ENCODE measurements at places on chromosomes 13 and 19.

- DNase-seq: peak; percentile 79
Measured at GRCh38 chr13:109331898-109332297, 454.5 kb downstream of the IRS2 start.

- DNase-seq: peak; percentile 19
Measured at GRCh38 chr19:7652061-7652641, 15.2 kb downstream of the STXBP2 start.

GRCh38 chr13:110953833-110954532 is 39.1 kb upstream of the ANKRD10 start:
- no peak for DNase-seq

GRCh38 chr13:67296511-67296910 is 66.4 kb upstream of the PCDH9 start:
- no peak for DNase-seq

DNA sequence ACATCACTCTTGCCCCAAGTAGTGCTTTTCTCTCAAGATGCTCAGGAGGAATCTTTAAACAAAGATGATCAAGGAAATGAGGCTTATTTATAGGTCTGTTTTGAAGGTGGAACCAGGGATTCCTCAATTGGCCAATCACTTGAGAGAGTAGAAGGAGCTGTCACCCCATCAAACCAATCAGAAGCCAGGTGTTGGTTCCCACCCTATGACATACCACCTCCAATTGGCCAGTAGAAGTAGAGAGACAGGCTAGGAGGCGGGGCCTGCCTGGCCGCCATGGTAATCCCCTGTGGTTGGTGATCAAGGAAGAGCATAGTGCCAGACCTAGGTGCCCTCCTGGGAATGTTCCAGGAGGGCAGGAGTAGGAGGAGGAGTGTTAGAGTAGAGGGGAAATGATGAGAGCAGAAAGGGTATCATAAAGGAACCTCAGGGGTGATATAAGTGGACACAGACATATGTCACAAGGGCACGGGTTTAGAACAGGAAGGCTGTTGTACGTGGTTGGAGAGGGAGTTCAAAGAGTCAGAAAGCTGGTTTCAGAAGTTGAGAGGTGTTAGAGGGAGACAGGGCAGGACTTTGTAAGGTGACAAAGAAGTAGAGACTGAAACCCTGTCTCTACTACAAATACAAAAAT is 10.5 kb downstream of the PMIS2 start:
- DNase-seq: no peak

DNA sequence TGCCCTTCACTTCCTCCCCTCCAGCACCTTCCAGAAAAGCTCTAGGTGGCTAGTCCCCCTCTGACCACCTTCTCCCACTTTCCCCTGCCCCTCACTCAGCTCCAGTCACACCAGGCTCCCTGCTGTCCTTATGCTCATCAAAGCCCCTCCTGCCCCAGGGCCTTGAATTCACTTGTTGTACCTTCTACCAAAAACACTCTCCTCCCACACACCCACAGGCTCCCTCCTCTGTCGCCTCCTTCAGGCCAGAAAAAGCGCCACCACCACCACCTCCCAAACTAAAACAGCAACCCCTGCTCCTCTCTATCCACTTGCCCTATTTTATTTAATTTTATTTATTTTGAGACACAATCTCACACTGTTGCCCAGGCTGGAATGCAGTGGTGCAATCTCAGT is 4.8 kb upstream of the CEACAM16 start:
- no peak for DNase-seq

- no peak for DNase-seq
Measured at GRCh38 chr13:40072663-40073120, 417.2 kb downstream of the COG6 start.

- DNase-seq: no peak
Measured at GRCh38 chr19:21127001-21127400, 14.8 kb upstream of the ZNF431 start.

- DNase-seq: no peak
Measured at GRCh38 chr19:30089086-30089665, 147.1 kb downstream of the URI1 start.

- DNase-seq: no peak
Measured at GRCh38 chr19:5693195-5694166, 3.4 kb downstream of the RPL36 start.

DNA sequence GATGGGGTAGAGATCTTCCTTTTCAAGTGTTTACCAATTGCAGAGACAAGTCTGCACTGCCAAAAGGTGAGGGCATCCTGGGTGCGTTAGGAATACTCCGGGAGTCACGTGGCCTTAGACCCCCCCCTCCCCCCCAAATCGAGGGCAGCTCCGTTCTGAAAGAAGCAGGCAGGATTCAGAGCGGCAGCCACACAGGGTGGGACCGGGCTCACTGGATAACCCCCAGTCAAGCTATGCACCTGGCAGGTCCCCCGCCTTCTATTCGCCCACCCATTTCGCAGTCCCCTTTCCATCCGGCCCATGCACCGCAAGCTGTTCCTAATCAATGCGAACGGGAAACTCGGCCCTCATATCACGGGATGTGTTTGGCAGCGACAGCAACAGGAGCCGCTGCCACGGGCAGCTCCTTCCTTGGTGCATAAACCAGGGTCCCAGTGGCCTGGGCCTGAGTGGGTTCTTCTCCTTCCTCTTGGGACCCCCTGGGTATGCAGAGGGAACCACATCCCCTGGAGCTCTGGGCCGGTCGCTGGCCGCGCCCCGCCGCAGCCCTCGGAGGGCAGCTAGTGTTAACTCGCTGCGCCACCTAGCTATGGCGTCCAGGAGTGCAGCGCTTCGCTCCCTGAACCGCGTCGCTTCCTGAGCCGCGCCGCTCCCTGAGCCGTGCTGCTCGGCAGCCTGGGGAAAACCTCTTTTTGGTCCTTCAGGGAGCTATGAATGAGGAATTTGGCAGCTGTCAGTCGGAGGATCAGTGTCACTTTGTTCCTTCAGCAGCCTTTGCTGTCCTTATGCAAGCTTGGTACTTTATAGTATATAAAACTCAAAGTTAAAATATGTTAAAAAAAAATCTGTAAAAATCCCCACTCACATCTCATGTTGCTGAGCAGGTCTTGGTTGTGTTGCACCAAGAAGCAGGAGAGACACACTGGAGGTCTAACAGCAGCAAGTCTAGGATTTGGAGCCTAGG is 41.4 kb downstream of the LYL1 start:
- no peak for DNase-seq

DNA sequence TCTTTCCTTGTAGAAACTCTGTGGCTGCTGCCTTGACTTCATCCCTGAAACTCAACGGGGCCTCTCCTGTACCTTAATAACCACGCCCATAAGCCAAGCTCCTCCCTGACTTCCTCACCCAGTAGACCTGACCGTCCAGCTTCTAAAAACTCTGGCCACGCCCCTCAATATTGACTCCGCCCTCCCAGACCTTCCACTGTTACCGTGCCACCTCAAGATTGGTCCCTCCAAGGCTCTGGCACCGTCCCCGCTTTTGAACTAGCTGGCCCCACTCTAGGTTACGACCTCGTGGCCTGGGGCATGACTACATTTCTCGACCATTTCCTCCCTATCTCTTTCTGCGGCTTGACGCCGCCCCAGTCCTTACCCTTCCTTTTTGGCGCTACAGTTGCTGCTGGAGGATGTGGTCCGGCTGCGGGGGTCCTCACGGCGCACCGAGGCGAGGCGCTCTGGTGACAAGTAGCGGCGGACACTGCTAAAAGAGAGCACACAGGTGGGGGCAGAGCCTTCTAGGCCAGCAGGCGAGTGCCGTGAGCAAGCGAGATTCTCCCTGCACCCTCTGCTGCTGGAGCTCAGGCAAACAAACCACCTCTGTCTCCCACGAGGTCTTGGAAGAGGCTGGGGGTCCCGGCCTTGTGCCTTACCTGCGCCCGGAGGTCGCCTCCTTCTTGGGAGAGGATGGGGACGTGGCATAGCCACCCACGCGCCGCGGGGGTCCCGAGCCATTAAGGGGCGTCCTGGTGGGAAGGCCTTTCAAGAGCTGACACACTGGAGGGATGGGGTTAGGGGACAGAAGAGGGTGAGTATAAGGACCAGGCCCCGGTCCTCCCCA is 2.3 kb upstream of the EML2 start:
- peak; percentile 72 for DNase-seq

DNA sequence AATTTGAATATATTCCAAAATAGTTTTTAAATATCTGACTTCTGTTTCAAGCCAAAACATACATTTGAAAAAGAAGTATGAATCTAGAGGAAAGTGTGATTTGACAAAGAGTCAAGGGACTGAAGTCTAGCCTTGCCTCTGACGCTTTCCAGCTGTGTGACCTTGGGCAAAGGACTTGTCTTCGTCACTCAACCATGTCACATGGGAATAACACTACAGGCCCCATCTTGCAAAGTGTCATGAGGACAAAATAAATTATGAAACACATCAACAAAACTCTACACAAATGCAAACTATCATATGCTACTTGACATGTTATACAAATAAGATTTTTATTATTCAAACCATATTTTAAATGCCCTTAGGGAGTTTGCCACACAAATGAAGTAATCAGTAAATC is 73.0 kb downstream of the CYSLTR2 start:
- DNase-seq: no peak

- DNase-seq: no peak
Measured at GRCh38 chr13:89169951-89170350, 1498.8 kb downstream of the SLITRK5 start.

- peak; percentile 18 for DNase-seq
Measured at GRCh38 chr13:108961542-108962125, 332.2 kb downstream of the MYO16 start.

- no peak for DNase-seq
Measured at GRCh38 chr19:4922530-4923275, 13.4 kb downstream of the UHRF1 start.

GRCh38 chr13:79645569-79645968 is 164.6 kb downstream of the NDFIP2 start:
- no peak for DNase-seq

GRCh38 chr19:45400192-45400591 is 4.7 kb downstream of the PPP1R13L start:
- no peak for DNase-seq

- DNase-seq: no peak
Measured at GRCh38 chr19:56720281-56720680, 48.7 kb upstream of the ZNF835 start.

DNA sequence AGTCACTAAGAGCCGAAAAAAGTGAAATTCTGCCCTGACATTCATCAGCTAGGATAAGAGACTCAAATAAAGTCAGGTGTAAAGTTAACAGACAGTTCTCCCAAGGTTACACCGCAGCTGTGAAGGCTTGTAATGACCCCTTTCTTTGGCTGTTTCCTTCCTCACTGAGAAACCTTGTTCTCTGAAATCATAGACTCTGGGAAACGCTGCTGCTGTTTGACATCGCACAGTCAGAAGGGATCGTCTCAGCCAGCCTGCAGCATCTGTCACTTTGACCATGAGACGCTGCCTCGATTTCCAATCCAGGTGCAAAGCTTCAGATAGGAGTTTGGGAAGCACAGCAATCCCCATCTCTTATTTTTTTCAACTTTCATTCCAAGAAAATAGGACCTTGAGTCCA is 678 bp downstream of the BCAT2 start:
- no peak for DNase-seq

- no peak for DNase-seq
Measured at GRCh38 chr13:26813980-26814348, 53.4 kb upstream of the GPR12 start.

DNA sequence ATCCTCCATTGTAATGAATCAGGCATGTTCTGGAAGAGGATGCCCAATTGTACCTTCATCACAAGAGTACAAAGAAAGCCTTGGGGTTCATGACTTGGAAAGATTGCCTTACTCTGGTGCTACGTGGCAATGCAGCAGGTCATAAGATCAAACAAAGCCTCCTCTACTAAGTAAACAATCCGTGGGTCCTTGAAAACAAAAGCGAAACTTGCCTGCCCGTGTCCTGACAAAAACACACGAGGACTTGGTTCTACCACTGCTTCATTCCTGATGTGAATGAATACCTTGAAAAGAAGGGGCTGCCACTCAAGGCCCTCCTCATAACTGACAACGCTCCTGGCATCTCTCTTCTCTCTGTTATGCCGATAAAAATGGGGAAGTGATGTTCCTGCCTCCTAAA is 18.9 kb downstream of the ZNF563 start:
- no peak for DNase-seq

- no peak for DNase-seq
Measured at GRCh38 chr13:110258876-110259631, 47.9 kb downstream of the COL4A1 start.

DNA sequence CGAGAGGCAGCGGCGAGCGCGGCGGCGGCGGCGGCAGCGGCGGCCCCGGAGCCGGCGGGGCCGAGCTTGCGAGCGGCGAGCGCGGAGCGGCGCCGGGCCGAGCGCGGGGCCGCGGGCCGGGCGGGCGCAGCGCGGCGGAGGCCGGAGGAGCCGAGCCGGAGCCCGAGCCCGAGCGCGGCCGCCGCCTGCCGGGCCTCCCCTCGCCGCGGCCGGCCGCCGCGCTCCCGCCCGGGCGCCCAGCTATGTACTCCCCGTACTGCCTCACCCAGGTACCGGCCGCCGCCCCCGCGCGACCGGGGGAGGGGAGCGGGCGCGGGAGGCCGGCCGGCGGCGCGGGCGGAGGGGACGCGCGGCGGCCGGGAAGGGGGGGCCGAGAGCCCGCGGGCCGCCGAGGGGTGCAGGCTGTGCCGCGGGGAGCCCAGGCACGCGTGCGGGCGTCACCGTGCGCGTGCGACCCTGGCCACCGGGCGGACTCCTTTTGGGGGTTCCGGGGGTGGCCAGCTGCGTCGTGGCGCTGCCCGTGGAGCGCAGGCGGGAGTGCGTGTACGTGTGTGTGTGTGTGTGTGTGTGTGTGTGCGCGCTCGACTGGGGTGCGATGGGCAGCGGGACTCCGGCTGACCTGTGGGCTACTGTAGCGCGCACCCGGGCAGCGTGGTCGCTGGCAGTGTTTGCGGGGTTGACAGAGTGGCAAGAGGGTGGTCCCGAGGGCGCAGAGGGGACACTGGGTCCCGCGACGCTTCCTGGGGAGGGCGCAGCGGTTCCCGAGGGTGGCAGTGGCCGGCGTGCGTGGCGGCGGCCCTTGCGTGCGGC is 526 bp downstream of the NFIX start:
- DNase-seq: no peak

- peak; percentile 88 for DNase-seq
Measured at GRCh38 chr13:100131863-100132574, 43.1 kb downstream of the PCCA start.

- DNase-seq: no peak
Measured at GRCh38 chr19:38990949-38991697, 15.6 kb upstream of the FBXO17 start.

- no peak for DNase-seq
Measured at GRCh38 chr19:49104229-49104864, 9.8 kb upstream of the LIN7B start.

DNA sequence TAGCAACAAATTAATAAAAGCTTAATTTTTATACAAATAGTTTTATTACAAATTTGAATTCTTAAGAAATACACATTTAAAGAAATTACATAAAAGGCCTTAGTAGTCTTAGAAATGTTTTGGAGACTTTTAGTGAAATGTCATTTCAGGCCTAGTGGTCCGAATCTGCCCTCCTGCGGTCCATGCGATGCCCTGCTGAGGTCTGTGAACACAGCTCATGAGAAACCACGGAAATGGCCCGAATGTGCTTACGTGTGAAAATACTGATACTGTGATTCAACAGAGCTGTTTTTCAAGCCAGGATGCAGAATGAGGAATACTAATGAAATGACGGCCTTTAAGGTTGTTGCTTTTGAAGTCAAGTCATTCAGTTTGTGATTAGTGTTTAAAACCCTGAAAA is 157.9 kb downstream of the COL4A1 start:
- no peak for DNase-seq

- peak; percentile 87 for DNase-seq
Measured at GRCh38 chr19:7397687-7398086, 49.0 kb downstream of the ARHGEF18 start.

GRCh38 chr19:17505223-17505622 is 6.2 kb upstream of the PGLS start:
- DNase-seq: no peak
